Stimulated activated CD8-positive, alpha-beta memory T cell treated with anti-CD3 and anti-CD28 coated beads, Interleukin-2, amount 100 ng/mL, for 1 hour (primary cell): ENCODE measurements at places on chromosomes 12 and 14.
A peak's percentile ranks its signal among the peaks of the same experiment; 100 is the strongest.

GRCh38 chr14:39319381-39319780 is 85.7 kb downstream of the MIA2 start:
- no peak for DNase-seq

DNA sequence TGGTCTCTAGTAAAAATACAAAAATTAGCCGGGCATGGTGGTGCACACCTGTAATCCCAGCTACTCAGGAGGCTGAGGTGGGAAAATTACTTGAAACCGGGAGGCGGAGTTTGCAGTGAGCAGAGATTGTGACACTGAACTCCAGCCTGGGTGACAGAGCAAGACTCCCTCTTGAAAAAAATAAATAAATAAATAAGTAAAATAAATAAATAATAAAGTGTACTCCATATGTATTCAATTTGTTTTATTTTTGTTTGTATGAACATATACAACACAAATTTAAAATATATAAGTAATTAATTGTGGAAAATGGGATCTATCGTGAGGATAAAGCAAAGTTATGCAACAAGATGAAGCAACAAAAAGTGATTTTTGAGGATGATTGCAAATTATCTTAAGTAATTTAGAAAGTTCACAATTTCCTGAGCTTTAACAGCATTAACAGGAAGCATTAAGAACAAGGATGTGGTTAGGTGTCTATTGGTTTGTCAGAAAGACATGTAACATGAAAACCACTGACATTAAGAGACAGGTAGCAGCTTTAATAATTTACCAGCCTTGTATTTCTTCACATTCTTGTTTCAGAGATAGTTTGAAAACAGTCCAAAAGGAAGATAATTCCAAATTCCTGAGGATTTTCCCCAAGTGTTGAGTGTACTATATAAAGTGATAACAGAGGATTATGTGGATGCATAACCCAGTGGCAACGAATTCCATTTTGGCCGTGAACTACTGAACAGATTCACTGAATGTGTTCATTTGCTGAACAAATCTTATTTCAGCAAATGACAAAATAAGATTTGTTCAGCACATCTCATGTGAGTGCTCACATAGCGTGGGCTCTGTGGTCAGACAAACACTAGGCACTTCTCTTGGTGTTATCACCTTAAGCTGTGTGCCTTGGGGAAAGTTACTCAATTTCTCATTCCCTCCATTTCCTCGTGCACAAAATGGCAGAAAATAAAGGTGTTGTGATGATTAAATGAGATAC is 68.6 kb upstream of the RESF1 start:
- DNase-seq = no peak

- DNase-seq = peak; percentile 56
Measured at GRCh38 chr12:55072083-55072482, 52.3 kb downstream of the NEUROD4 start.

DNA sequence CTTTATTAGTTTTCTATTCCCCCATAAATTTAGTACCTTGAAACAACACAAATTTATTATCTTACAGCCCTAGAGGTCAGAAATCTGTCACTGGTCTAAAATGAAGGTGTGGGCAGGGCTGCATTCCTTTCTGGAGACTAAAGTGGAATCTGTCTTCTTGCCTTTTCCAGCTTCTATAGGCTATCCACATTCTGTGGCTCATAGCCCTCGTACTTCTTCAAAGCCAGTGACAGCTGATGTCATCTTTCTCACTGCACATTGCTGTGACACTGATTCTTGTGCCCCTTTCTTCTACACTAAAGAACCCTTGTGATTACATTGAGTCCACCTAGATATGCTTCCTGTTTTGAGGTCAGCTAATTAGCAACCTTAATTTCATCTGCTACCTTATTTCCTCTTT is 23.2 kb upstream of the DCN start:
- DNase-seq = no peak

DNA sequence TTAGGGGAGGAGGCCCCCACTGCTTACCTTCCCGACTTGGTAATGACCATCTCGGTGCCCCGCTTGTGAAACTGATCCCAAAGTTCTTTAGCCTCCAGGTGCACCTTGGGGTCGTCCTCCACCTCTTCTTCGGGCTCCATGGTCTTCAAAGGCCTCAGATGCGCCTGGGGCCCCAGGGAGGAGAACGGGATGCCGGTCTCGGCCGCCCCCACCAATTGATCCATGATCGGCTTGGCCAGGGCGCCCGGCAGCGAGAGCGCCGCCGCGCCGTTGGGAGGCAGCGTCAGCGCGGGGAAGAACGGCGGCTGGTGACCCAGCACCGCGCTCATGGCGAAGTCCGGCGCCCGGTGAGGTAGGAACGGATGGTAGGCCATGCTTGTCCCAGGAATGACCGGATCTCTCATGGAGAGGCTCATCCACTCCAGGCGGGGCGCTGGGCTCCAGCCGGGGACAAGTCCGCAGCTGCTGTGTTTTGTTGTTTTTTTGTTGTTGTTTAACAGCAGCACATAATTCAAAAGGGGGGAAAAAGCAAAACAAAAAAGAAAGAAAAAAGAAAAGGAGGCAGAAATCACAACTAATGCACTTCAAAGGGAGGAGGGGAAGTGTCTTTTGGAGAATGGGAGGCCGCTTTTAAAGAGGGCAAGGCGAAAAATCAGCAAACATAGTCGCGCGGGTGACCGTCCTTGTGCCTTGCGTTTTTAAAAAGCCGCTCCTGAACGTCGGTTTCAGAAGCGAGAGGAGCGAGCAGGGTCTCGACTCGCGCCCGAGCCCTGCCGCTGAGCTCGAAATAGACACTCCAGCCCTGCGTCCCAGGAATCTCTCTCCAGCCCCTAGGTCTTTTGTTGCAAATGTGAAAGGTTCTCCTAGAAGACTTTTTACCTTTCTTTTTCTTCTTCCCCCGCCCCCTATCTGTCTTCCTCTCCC is 928 bp downstream of the TBX3 start:
- DNase-seq = no peak

DNA sequence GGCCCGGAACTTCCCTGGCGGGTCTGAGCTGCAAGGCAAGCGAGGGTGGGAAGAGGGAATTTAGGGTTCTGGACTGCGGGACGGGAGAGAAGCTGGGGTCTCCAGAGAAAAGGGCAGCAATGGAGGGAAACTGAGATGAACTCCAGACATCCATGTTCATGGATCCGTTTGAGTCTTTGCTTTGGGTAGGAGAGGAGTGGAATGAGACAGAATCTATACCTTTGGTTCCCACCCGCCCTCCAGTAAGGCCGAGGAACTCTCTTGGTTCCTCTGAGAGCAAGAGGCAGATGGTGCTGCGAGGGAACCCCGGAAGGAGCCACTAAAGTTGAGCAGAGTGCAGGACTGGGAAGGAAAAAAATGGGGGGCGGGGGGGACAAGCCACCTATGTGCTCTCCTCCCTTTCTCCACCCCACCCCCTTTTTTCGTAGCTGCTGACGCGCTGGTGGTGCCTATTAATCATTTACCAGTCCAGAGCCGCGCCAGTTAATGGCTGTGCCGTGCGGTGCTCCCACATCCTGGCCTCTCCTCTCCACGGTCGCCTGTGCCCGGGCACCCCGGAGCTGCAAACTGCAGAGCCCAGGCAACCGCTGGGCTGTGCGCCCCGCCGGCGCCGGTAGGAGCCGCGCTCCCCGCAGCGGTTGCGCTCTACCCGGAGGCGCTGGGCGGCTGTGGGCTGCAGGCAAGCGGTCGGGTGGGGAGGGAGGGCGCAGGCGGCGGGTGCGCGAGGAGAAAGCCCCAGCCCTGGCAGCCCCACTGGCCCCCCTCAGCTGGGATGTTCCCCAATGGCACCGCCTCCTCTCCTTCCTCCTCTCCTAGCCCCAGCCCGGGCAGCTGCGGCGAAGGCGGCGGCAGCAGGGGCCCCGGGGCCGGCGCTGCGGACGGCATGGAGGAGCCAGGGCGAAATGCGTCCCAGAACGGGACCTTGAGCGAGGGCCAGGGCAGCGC is 1.2 kb downstream of the SSTR1 start:
- no peak for DNase-seq

DNA sequence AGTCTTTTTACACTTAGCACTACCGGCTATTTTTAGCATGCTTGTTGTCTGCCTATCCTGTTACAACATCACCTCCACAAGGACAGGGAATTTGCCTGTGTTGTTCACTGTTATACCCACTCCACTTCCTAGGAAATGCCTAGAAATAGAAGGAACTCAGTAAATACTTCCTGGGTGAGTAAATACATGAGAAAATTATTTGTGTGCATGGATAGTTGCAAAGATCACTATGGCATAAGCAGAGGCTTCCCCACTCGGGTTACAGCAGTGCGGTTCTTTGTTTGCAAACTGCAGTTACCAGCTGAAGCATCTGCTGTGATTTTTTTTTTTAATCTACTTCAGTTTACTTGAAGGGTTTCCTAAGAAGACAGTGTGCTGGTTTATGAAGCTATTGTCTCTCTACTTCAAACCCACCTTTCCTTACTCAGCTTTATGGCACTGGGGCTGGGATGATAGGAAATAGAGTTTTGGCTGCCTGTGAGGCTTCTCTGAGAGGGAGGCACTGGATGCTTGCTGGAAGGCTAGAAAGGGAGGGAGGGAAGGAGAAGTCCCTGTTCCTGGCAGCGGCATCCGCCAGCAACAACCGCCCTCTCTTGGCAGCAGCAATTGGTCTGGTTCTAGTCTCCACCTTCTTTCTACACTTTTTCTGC is 29.0 kb downstream of the PDE6H start:
- no peak for DNase-seq

DNA sequence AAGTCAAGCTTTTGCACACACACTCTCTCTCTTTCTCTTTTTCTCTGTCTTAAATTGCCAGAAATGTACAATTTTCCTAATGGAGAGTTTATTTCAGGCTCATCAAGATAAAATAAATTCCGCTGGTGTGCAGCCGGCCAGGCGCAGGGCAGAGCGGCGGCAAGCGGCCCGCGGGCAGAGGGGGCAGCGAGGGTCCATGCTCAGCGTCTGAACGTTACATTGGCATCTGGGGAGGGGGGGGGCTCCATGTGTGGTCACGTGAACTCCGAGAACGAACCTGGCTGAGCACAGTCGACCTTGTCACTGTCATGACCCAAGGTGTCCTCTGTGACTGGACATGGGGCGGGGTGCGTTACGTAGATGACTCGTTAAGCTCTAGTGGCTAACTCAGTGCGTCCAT is 23.8 kb upstream of the FZD10 start:
- DNase-seq = no peak

DNA sequence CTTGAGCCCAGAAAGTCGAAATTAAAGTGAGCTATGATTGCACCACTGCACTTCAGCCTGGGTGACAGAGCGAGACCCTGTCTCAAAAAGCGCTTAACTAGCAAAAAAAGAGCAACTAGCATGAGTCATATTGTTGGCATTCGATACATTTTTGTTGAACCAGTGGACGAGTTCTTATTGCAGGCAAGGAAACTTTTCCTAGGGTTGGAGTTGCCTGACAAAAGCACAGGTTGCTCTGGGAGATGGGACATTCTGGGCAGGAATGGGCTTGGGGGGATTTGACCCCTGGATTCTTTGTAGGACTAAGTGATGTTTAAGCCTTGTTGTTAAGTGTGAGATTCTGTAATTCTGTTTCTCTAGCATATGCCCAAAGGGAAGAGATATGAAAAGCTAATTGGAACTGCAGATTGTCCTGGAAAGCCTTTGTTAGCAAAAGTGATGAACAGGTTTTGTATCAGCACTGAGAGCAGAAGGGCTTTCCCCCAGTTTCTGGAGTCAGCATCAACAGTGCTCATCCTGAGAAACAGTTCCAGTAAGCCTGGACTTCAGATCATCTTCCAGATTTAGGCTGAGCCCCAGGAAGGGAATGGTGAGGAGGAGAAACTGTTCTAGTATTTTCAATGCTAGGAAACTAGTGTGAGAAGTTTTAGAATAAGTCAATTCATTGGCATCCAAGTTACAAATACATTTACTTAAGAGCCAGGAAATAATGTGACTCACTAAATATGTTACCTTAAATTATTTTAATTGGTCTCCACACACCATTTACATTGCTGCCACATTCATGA is 123.1 kb downstream of the SRGAP1 start:
- DNase-seq = no peak

- DNase-seq = no peak
Measured at GRCh38 chr12:81596558-81596957, 162.6 kb downstream of the PPFIA2 start.

DNA sequence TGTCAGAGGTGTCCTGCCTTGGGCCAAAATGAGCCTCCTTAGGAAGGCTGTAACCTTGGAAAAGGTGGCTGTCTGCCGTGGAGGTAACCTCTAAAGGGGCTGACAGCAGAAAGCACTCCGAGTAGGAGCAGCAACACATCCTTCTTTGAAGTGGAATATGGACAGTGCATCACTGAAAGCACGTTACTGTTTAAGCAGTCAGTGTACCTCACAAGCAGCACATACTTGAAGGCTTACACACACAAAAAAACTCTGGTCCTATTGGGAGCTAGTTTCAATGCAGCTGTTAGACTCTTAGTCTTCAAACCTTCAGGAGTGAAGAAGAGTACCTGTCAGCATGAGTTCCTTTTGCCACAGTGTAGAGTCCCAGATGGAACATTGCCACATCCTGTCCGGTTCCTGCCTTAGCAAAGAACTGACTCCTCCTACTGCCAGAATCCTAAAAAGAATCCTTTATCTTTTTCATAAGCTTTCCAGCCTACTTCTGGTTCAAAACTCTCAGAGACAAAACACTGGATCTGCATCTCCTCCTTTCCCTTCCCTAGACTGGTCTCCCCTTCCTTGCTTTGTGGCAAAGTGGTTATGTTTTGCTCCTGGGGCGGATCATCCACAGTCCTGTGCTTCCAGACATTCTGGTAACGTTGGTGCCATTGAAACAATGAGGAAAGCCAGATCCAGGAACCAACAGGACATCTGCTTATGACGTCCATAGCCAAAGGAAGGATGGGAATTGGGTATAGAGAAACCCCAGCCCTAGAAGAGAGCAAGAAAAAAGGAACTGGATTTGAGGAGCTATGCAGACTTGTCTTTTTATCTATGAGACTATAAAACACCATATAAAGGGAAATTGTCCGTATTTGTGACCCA is 8.5 kb upstream of the MDM1 start:
- no peak for DNase-seq

DNA sequence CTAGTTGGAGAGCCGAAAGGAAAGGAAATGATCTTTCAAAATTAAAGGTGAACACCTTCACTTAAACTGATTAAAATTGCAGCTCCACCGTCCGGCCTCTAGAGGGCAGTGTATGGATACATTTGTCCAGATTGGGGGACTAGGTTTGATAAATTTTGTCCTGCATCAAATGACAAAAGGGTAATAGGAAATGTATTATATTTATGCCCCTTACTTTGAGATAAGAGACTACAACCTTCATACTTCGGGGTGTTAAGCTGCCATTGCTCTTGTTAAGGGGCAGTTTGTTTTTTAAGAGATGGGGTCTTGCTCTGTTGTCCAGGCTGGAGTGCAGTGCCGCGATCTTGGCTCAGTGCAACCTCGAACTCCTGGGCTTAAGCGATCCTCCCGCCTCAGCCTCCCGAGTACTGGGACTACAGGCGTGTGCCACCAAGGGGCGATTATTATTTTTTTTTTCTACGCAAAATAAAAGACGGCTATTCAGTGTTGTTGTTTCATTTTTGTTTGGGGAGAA is 818 bp upstream of the SUOX start:
- DNase-seq = peak; percentile 29

DNA sequence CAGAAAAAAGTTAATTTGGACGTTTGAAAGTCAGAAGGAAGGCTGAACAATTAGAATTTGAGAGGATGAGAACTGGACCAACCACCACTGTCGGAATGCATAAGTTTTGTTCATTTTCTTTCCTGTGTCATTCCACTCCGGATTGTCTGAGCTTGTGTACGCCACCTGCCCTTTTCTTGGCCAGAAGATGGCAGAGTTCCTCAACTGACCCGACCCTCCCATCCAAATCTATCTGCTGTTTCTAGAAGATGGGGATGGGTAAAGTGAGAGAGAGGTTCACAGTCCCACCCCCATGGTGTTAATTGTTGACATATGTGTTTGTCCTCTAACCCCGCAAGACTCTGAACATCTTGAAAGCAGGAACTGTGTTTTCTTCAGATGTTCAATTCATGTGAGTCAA is 388.0 kb downstream of the VRK1 start:
- DNase-seq = no peak

- no peak for DNase-seq
Measured at GRCh38 chr14:93431036-93431670, 414 bp downstream of the UNC79 start.
